COR-L47 (cell line): ENCODE measurements at places on chromosomes 1 and 21.

GRCh38 chr1:47725000-47725473 lies 272.1 kb downstream of the TRABD2B start:
- DNase-seq: no peak

DNA sequence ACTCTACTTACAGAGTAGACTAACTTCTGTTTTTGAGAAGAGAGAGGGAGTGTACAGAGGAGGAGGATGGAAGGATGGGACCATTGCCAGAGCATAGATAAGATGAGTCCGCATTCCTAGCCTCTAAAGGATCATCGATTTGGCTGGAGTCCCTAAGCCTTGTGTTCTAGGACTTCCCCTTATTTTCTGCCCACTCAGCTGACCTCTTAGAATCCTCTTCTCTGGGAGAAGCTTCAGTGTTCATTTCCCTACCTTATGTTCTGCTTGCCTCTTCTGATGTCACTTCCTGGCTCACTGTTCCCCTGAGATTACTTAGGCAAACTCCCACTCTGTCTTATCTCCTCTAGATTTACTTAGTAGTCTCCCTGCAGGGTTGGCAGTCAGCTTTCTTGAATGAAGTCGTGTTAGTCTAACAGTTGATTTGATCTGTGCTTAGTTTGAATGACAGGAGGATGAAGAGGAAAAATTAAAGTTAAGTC lies 156.7 kb downstream of the SYT2 start:
- no peak for DNase-seq

DNA sequence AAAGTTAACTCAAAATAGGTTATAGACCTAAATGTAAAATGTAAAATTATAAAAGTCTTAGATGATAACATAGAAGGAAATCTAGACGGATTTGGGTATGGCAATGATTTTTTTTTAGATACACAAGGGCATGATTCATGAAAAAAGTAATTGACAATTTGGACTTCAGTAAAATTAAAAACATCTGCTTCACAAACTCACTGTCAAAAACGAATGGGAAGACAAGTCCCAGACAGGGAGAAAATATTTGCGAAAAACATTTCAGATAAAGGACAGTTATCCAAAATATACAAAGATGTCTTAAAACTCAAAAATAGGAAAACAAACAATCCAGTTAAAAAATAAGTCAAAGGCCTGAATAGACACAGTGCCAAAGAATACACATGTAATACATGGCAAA lies 9.7 kb upstream of the PTGS2 start:
- no peak for DNase-seq

- DNase-seq: no peak
These were observed 14.7 kb downstream of the RHEX start for GRCh38 chr1:206067486-206068227.

- DNase-seq: no peak
These were observed 78.9 kb upstream of the KCNK2 start for GRCh38 chr1:215003686-215004085.

- no peak for DNase-seq
These were observed 12.0 kb downstream of the SYT2 start for GRCh38 chr1:202698276-202698675.

- DNase-seq: no peak
These were observed 148.1 kb upstream of the UBE2U start for GRCh38 chr1:64055310-64055709.

- DNase-seq: no peak
These were observed 7.7 kb downstream of the ARMH1 start for GRCh38 chr1:44681905-44682882.

- DNase-seq: no peak
These were observed 3.8 kb upstream of the ZBTB21 start for GRCh38 chr21:42013931-42014330.

DNA sequence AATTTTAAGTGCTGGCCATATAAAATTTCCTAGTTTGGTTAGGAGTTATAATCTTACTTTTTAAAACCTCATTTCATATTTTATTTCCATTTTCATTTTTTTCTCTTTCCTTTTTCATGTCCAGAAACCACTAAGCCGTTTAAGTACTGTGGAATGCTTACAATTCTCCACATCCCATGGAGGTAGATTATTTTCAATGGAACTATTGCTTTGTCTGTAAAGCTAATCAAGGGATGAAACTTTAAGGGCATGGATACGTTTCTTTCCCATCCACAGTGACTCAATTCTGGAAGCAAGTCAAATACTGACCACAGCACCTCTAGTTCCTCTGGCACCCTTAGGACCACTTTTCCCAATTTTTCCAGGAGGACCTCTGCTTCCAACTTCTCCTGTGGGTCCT lies 139.1 kb upstream of the ZNHIT6 start:
- no peak for DNase-seq

GRCh38 chr1:45942411-45942810 lies 139.0 kb downstream of the MAST2 start:
- no peak for DNase-seq

GRCh38 chr1:204947338-204947737 lies 76.7 kb downstream of the NFASC start:
- no peak for DNase-seq

DNA sequence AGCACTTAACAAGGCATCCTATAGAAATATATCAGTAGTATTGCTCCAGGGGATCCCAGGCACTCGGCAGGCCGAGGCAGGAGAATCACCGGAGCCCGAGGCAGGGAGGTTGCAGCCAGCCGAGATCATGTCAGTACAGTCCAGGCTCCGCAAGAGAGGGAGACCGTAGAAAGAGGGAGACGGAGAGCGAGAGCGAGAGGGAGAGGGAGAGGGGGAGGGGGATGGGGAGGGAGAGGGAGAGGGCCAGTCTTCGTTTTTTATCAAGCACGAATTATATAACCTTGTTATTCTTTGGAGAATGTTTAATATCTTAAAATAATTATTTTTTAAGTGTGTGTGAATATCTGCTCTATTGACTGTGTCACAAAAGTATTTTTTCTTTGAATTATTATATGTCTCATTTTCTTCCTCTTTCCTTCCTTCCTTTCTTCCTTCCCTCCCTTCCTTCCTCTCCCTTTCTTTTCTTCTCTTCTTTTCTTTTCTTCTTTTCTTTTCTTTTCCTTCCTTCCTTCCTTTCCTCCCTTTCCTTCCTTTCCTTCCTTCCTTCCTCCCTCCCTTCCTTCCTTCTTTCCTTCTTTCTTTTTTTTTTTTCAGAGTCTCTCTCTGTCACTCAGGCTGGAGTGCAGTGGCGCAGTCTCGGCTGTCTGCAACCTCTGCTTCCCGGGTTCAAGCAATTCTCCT lies 233.7 kb downstream of the SRGAP2C start:
- no peak for DNase-seq

GRCh38 chr1:192067360-192067759 lies 90.9 kb upstream of the RGS18 start:
- no peak for DNase-seq

DNA sequence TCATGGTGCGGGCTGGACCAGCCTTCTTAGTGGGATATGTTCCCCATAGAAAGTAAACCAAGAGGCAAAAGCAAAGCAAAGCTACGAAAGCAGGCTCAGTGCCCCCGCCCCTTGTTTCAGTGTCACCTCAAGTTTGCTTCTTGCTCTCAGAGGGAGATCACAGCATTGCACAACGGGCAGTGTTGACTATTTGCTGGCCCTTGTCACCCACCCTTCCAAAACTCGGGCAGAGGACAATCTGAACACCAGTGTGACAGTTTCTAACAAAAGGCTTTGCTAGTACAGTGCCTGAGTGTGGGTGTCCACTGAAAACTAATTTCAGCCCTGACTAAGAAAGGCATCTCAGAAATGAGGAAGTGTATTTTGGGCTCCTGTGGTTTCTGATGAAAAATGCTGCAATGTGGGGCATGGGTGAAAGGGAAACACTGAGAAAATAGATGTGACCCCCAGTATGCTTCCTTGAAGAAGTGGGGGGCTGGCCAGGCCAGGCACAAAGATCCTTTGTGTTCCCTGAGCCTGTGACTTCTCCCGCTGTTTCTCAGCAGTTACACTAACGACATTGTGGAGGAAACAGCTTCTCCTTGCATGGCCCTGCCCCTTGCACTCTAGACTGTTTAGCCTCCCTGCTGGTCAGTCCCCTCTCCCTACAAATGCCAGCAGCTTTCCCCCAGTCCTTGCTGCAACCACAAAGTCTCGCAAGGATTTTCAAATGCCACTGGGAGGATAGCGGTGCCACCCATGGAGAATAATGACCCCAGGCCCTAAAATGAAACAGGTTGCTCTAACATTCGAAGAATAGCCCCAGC lies 33.3 kb upstream of the KCNE1 start:
- DNase-seq: no peak

DNA sequence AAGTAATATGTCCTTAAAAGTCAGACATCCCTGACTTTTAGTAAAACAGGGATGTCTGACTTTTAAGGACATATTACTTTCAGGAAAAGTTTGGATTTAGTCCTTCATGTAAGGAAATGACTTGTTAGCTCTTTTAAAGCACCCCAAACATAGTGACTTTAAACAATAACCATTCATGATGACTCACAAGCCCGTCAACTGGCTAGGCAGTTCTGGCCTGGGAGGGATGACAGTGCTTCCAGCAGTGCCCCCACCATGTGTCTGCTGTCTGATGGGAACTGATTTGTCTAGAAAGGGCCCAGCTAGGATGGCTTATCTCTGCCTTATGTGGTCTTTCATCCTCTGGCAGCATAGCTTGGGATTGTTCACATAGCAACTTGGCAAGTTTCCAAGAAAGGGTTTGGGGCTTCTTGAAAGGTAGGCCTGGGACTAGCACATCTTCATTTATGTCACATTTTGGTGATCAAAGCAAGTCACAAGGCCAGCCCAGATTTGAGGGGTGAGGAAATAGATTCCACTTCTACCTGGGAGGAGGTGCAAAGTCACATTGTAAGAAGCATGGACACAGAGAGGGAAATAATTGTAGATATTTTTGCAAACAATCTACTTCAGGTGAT lies 143.5 kb downstream of the C1orf94 start:
- DNase-seq: peak; percentile 24

GRCh38 chr1:151534662-151535278 lies 5.3 kb upstream of the TUFT1 start:
- peak; percentile 34 for DNase-seq

DNA sequence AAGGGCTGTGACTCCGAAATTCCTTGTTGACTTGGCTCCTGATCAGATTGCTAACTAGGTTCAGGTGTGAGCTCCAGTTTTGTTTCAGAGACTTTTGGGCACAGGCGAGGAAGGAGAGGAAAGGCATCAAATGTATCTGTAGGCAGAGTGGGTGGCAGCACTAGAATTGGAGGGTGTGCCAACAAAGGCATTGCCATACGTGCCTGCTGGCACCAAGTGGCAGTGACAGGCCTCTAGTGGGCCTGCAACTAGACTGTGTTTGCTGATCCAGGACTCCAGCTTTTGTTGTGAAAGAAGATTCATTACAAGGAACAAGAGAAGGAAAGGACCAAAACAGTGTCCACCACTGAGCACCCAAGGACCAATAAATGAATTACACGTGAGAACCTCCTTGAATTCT lies 79.5 kb downstream of the TM2D1 start:
- DNase-seq: no peak

- no peak for DNase-seq
These were observed 286.0 kb downstream of the VAV3 start for GRCh38 chr1:107678993-107679392.

DNA sequence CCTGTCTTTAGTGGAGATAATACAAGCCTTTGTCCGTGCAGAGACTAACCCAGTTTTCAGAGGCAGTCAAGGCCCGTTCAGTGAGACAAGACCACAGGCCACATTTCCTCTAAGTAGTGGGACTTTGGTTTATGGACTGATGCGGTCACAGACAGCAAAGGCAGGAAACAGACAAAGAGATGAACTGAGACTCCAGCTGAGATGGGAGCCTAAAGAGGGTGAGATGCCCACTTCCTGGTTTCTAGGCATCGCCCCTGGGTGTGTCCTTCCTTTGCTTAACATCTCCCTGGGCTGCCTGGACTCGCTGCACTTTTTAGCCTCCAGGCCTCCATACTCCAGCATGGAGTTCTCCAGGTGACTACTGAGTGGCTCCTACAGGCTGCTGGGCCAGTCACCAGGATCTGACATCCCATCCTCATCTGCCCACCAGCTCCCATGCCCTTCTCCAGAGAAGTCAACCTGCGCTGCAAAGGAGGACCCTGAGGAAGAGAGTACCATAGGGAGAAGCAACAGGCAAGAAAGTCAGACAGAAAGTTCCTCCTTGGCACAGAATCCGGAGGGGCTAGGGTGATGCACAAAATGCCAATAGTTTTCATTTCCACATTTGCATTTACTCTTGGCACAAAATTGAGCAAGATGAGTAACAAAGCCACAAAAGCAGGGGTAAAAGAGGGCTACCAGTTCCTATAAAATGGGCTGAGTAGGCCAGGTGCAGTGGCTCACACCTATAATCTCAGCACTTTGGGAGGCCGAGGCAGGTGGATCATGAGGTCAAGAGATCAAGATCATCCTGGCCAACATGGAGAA lies 15.1 kb downstream of the THEMIS2 start:
- DNase-seq: no peak

- DNase-seq: no peak
These were observed 158.8 kb upstream of the NFIA start for GRCh38 chr1:60923389-60924087.

GRCh38 chr1:207619871-207620542 lies 24.9 kb upstream of the CR1L start:
- DNase-seq: peak; percentile 29

DNA sequence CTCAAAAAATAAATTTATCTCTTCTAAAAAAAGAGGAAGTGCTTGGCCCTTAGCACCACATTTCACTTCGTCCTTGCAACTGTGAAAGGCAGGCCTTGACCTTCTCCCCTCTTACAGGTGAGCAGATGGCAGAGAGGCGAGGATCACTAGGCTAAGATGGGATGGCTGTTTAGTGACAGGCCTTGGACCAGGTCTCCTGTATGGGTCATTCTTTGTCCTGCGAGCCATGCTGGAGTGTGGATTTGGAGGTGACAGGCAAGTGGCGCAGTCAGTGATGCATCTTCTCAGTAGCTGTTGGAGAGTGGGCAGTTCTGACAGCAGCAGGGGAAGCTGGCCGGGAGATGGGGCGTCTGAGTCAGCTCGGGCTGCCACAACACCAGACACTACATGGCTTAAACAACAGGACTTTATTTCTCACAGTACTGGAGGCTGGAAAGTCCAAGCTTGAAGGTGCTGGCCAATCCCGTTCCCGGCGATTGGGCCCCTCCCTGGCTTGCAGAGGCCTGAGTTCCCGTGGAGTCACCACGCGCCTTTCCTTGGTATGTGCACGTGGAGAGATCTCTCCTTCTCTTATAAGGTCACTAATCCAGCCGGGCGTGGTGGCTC lies 16.5 kb downstream of the SLC27A3 start:
- no peak for DNase-seq

GRCh38 chr1:160625725-160626498 lies 20.9 kb downstream of the SLAMF1 start:
- no peak for DNase-seq

DNA sequence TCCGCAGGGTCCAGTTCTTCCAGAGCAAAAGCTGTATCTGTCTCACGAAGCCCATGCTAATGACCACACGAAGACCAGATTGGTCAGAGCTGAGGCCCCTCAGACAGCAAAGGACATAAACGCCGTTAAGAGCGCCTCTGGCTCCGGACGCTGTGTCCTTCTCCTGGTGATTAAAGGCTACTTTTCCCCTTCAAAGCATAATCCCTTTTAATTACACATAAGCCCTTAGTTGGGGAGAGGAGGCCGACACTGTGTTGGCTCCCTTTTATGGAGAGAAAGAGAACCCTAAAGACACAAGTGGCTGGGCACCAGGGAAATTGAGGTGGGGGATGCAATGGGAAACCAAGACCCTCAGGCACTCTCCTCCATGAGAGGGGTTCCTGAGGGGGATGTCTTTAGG lies at the start of gene ABCA4:
Gene ABCA4, minus strand, starts transcription at position 158 of the 400 bp plus-strand sequence. Its CDS starts 103 bp downstream, at position 55.
- DNase-seq: no peak
